ENCODE measurements at places on chromosomes 11 and 22. TPM values are rescaled to one million over a fixed set of nuclear protein-coding genes. Genes with fewer than 3 reads are reported as not detected.
A peak's percentile ranks its signal among the peaks of the same experiment; 100 is the strongest.

The ANGPTL5 gene
- not detected for total RNA-seq

The FAM89B gene
- 65.0 TPM for total RNA-seq

GRCh38 chr22:49724030-49724892, 103.4 kb downstream of the BRD1 start:
- no peak overlapping the region for H3K4me3 ChIP-seq
- H3K36me3 ChIP-seq, result no peaks in the 10 kb centered on the region
- no peak for DNase-seq
- H3K27ac ChIP-seq, result no peak overlapping the region

- DNase-seq, result no peak
- peaks cover 28% of the 10 kb centered on the region for H3K27me3 ChIP-seq
- no peak overlapping the region for H3K4me3 ChIP-seq
- no peaks in the 10 kb centered on the region for H3K36me3 ChIP-seq
- H3K27ac ChIP-seq, result no peak overlapping the region
Measured at GRCh38 chr11:118052581-118053206, 24.2 kb upstream of the TMPRSS4 start.

GRCh38 chr11:128903248-128904061, 12.3 kb downstream of the KCNJ5 start:
- no peaks in the 10 kb centered on the region for H3K36me3 ChIP-seq
- peaks cover 11% of the 10 kb centered on the region for H3K4me1 ChIP-seq
- no peak for DNase-seq
- no peak overlapping the region for H3K27ac ChIP-seq
- peaks cover 85% of the 10 kb centered on the region for H3K27me3 ChIP-seq
- H3K4me3 ChIP-seq, result peak overlapping the region; percentile 44

- no peaks in the 10 kb centered on the region for H3K36me3 ChIP-seq
- no peak overlapping the region for H3K27ac ChIP-seq
- no peaks in the 10 kb centered on the region for H3K4me1 ChIP-seq
- H3K27me3 ChIP-seq, result no peaks in the 10 kb centered on the region
- H3K4me3 ChIP-seq, result no peak overlapping the region
Measured at GRCh38 chr11:39641751-39642150, 1817.7 kb downstream of the LRRC4C start.
